ENCODE measurements at places on chromosomes 12 and 14. TPM values are rescaled to one million over a fixed set of nuclear protein-coding genes. Genes with fewer than 3 reads are reported as not detected.

- DNase-seq: no peak
Observed at GRCh38 chr12:51846911-51847642, 1.4 kb downstream of the FIGNL2 start.

- DNase-seq: no peak
Observed at GRCh38 chr12:54631551-54631950, 3.1 kb downstream of the LACRT start.

Gene B3GNT4
- 0.06 TPM for total RNA-seq

DNA sequence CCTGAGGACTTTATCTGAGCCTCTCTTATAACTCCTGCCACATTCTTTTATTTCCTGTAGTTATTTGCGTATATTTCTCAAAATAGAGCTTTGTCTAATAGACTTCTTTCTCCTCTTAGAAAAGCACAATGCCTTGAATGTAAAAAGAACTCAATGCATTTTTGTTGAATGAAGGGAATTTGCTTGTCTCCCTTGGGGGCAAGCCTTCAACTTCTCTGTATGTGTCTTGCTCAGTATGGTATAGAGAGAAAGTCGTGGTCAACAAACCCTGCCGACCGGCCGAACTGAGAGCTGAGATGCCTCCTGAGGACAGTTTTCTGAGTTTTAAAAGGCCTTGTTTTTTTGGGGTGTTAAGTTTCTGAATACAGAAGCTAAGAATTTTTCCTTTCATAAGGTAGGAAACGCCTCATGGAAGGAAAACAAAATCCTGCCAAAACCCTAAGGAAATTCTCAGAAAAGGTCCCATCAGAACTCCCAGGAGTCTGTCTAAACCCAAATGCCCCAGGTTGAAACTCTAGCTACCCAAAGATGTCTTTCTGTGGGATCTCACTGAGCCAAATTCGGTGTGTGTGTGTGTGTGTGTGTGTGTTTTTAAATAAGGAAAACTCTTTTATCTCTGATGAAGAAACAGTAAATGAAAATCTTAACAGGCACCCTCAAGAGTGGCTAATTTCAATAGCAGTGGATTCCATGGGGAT, 136.6 kb downstream of the C12orf75 start:
- DNase-seq: no peak

GRCh38 chr14:106737021-106737420, 1210.6 kb downstream of the TMEM121 start:
- DNase-seq: no peak

Gene ANKS1B
- total RNA-seq: 0.11 TPM

DNA sequence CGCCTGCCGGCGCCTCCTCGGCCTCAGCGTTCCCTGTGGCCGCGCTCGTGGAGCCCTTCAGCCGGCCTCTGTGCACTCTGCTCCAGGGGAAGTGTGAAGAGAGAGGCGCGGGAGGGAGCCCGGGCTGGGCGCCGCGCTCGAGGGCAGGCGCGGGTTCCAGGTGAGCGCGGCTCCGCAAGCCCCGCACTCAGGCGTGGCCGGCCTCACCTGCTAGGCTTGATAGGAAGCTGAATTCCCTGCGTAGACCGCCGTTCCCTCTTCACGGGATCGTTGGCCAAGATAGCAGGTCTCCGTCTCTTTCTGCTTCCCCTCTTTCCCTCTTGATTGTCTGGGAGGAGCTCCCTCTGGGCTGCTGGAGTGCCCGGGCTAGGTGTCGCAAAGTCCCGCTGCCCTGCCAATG, 89.7 kb downstream of the ASCL4 start:
- DNase-seq: no peak

Gene OR6C75
- not detected for total RNA-seq

Gene NANOG
- total RNA-seq: not detected

- DNase-seq: peak; percentile 58
Observed at GRCh38 chr14:52052288-52052943, 16.4 kb downstream of the NID2 start.

DNA sequence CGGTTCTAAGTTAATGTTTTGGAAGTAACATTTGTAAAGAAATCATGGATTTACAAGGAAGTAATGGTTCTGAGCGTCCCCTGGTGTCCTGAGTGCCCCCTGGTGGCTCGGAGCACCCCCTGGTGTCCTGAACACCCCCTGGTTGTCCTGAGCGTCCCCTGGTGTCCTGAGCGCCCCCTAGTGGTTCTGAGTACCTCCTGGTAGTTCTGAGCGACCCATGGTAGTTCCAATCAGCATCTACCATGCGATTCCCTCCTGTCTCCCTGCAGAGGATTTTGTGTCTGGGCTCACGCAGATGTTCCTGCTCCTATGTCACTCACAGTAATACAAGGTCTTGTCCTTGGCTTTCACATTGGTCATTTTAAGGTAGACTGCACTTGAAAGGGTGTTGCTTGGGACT, 1352.9 kb downstream of the TMEM121 start:
- peak; percentile 62 for DNase-seq

- no peak for DNase-seq
Observed at GRCh38 chr12:95548539-95549391, 2.5 kb downstream of the USP44 start.

Gene PPP4R4
- 0.19 TPM for total RNA-seq

Gene C12orf50
- not detected for total RNA-seq

DNA sequence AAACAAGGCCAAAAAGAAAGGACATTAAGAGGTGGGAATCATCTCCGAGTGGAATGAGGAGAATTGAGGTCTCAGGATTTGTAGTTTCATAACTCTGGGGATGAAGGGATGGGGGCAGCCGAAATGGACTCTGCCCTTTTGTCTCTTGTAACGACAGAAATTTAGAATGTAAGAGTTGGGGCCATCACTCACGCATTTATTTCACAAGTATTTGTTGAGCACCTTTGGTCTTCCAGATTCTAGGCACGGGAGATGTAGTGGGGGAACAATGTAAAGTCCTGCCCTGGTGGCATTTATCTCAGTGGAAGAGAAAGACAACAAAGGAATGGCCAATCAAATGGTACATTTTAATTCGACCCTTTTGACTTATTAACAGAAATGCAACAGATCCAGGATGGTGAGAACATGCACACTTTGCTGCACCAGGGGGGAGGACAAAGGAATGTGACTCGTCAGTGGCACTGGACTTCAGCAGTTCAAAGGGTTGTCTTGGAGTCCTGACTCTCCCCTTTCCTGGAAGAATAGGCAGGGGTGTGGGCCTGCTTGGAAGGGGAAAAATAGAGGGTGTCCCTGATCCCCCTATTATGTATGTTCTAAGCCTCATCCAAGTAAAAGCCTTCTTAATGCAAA, 102.0 kb downstream of the TMEM30B start:
- peak; percentile 74 for DNase-seq

- DNase-seq: no peak
Observed at GRCh38 chr12:123041811-123042655, 61.6 kb downstream of the ARL6IP4 start.

Gene DDHD1
- total RNA-seq: 13.6 TPM

Gene GALNT9
- 0.63 TPM for total RNA-seq

DNA sequence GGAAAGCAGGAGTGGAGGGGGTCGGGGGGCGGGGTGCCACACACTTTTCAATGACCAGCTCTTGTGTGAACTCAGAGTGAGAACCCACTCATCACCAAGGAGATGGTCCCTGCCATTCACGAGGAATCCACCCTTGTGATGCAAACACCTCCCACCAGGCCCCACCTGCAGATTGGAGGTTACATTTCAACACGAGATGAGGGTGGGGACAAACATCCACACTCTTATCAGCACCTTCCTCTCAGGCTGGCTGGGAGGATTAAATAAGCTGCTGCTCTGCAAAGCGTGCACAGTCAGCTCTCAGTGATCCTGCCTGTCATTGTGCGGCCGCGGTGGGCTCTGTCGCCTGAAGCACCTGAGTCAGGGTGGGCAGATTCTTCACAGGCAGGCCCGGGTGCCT, 39.7 kb downstream of the AACS start:
- DNase-seq: no peak

- no peak for DNase-seq
Observed at GRCh38 chr12:79885911-79886490, 48.9 kb downstream of the PPP1R12A start.

Measured in LHCN-M2 (cell line).